Type B pancreatic cell (in vitro differentiated cells): ENCODE measurements at places on chromosomes 5 and 9.

DNA sequence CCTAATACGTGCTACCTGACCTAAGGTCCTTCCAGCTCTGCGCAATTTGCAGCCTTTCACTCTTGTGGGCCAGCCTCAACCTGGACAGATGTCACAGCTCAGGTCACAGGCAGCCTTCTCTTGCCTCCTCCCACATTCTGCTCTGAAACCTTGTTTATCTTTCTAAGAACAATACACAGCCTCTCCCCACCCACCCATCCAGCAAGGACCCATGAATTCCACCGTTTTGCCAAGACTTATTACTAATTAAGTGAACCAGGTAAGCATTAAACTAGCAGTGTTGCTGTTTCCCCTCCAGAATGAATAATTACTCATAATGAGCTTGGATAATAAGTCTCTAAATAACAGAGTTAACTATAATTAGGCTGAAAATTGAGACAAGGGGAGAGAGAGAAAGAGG, 11.0 kb downstream of the FABP6 start:
- peak overlapping the region; percentile 27 for H3K27ac ChIP-seq
- peaks cover 5% of the 10 kb centered on the region for H3K4me1 ChIP-seq
- H3K36me3 ChIP-seq: no peaks in the 10 kb centered on the region
- H3K27me3 ChIP-seq: no peaks in the 10 kb centered on the region
- DNase-seq: no peak

DNA sequence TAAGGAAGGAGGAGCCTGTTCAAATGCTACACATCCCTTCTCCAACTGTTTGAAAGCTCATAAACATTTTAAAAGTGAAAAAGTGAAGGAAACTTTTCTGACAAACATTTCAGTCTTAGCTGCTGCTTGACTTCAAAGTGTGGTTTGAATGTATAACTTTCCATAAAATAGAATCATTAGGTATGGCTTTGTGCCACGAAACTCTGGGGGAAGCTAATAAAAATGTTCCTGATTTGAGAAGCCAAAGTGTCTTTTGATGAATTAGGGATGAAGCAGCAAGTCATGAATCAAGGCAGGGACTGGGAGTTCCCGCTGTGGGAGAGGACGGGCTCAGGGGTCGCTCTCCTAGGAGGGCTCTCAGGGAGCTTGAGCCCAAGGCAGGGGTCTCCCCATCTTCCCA, 15.3 kb downstream of the MVB12B start:
- peaks cover 55% of the 10 kb centered on the region for H3K4me1 ChIP-seq
- H3K27me3 ChIP-seq: no peaks in the 10 kb centered on the region
- no peak overlapping the region for H3K4me3 ChIP-seq
- H3K36me3 ChIP-seq: peaks cover 58% of the 10 kb centered on the region
- no peak overlapping the region for H3K27ac ChIP-seq

- DNase-seq: no peak
- peak overlapping the region; percentile 18 for H3K27ac ChIP-seq
- no peaks in the 10 kb centered on the region for H3K4me1 ChIP-seq
Observed at GRCh38 chr9:35738924-35739323, 6.5 kb downstream of the CREB3 start.

DNA sequence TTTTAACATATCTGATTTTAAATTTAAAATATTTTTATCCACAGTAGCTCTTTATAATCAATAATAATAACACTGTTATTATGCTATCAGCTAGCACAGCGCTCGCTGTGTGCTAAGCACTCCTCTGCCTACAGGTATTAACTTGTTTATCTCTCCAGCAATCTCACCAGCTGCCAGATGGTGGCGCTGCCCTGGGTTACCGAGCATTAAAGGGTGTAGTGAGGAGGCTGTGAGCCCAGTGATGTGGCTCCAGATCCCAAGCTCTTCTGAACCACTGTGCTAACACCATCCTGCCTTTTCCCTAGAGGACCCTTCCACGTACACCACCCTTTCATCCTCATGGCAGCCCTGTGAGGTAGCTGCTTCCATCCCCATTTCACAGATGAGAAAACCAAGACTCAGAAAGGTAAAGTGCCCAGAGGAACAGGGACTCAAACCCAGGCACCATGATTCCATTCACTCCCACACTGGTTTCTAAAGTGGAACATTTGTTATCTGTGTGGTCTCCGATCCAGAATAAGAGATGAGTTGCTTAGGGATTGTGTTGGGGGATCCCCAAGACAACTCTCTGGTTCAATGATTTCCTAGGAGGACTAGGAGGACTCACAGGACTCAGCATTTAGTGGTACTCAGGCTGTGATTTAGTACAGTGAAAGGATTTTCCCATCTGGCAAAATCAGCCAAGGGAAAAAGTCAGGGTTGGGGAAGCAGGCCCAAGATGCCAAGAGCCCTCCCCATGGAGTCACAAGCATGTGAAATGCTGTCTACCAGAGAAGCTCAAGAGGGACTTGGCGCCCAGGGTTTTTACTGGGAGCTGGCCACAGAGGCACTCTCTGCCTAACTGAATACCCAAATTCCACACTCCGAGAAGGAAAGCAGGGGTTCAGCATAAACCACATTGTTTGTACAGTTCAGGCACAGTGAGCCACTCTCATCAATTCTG, 7.0 kb downstream of the IGFBPL1 start:
- peaks cover 20% of the 10 kb centered on the region for H3K4me1 ChIP-seq
- no peaks in the 10 kb centered on the region for H3K36me3 ChIP-seq
- DNase-seq: no peak
- H3K27ac ChIP-seq: no peak overlapping the region
- peaks cover 52% of the 10 kb centered on the region for H3K27me3 ChIP-seq

GRCh38 chr5:160423099-160423498, 1.4 kb downstream of the PTTG1 start:
- peaks cover 13% of the 10 kb centered on the region for H3K36me3 ChIP-seq
- peak overlapping the region; percentile 21 for H3K27ac ChIP-seq
- no peak for DNase-seq
- peaks cover 26% of the 10 kb centered on the region for H3K4me1 ChIP-seq
- no peaks in the 10 kb centered on the region for H3K27me3 ChIP-seq
- peak overlapping the region; percentile 98 for H3K4me3 ChIP-seq

DNA sequence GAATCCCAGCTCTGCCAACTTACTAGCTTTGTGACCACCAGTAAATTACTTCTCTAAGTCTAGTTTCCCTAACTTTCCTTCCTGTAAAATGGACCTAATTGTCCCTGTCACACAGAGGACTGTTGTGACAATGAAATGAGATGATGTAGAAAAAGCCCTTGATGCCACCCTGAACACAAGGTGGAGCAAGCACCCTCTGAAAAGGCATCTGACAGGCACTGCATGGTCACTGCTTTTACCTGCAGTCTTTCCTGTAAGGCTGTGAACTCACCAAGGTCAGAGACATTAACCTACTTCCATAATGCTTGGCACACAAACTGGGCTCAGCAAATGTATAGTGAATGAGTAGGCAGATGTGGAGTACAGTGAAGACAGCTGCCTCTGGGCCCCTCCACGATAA, 6.1 kb downstream of the SLC31A2 start:
- peaks cover 18% of the 10 kb centered on the region for H3K4me1 ChIP-seq
- DNase-seq: no peak
- no peak overlapping the region for H3K4me3 ChIP-seq
- peaks cover 4% of the 10 kb centered on the region for H3K27me3 ChIP-seq
- no peak overlapping the region for H3K27ac ChIP-seq
- peaks cover 12% of the 10 kb centered on the region for H3K36me3 ChIP-seq

DNA sequence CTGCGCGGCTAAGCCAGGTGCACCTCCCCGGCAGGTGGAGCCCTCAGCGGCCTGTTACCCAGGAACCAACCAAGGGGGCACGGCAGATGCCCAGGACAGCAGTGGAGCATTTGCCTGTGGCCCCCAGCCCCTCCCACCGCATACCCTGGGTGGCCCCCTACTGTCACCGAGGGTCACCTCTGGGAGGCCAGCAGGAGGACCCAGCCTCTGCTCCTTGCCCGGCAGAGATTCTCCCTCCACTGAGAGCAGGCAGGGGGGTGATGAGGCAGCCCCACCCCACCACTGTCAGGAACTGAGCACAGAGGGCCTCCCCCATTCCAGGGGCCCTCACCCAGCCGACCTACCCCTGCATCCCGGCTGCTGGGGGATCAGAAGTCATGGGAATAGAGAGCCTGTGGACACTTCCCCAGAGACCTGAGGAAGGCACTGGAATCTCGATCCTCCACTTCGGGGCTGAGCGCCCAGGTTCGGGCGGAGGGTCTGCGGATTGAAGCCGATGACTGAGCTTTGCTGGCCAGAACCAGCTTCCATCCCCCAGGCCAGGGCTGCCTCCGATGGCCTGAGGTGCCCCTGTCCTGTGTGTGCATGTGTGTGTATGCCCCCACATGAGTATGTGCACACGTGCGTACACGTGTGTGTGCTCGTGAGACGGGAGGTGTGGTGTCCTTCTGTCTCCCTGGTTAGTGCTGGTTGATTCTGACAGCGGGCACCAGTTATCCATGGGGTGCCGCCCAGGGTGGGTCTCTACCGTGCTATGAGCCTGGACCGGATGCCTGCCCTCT, at the start of gene QRFP:
TSS of gene QRFP (minus strand) at position 580 of the 782 bp plus-strand sequence. CDS start 2,974 bp downstream, outside the sequence.
- no peak for DNase-seq
- H3K27me3 ChIP-seq: peaks cover 4% of the 10 kb centered on the region
